Glutamatergic neuron (in vitro differentiated cells): ENCODE measurements at places on chromosomes 4 and X.

DNA sequence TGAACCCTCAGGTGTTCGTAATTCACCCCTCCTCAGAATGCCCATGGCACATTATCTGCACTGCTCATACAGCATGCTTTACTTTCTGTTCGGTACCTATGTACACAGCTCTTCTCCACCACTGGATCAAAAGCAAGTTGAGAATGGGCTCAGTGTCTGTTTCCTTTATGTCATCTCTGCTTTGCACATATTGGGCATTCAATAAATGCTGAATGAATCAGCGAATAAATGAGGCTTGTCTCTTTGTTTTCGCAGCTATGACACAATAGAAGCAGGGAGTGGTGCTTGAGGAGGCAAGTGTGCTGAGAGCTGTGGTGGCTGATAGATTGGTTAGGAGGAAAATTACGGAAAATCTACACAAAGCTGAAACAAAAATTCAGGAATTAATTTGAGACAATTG, 109.1 kb upstream of the VMA21 start:
- DNase-seq: no peak

- no peak for DNase-seq
These were observed 123.0 kb downstream of the CHRNA9 start for GRCh38 chr4:40458109-40458508.

DNA sequence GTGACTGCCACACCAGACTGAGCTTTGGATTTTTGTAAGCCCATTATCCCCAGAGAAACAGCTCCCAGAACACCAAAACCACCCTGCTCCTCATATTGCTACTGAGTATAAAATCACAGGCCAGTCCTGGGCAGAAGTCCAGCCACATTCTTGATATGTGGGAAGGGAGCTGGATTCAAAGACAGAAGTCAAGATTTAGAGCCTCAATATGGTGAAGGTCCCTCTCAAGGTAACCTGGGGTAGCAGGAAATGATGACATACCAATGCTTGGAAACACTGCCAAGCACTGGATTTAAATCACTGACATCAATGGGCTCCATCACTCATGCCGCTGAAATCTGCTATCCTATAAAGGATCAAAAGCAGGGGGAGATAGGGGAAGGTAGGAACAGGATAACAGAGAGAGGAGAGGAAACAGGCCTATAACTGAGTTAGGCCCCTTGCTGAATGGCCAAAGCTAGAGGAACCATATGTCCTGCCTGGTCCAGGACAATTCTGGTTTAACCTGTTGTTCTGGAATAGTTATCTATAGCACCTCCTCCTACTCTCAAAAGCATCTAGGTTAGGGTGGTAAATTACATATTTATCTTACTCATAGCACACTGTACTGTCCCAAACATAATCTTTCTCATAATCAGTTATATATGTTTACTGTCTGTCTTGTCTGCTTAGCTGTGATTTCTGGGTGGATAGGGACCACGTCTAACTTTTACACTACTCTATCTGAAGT, 83.7 kb upstream of the NHS start:
- no peak for DNase-seq

- DNase-seq: no peak
These were observed 91.9 kb downstream of the CHST7 start for GRCh38 chrX:46665232-46666152.

GRCh38 chr4:1139860-1140259, 26.5 kb upstream of the RNF212 start:
- DNase-seq: no peak

GRCh38 chr4:19969492-19969891, 282.2 kb upstream of the SLIT2 start:
- no peak for DNase-seq

- no peak for DNase-seq
These were observed 286.8 kb downstream of the CRLF2 start for GRCh38 chrX:925652-926061.

- no peak for DNase-seq
These were observed 29.3 kb downstream of the BEND4 start for GRCh38 chr4:42123071-42123644.

DNA sequence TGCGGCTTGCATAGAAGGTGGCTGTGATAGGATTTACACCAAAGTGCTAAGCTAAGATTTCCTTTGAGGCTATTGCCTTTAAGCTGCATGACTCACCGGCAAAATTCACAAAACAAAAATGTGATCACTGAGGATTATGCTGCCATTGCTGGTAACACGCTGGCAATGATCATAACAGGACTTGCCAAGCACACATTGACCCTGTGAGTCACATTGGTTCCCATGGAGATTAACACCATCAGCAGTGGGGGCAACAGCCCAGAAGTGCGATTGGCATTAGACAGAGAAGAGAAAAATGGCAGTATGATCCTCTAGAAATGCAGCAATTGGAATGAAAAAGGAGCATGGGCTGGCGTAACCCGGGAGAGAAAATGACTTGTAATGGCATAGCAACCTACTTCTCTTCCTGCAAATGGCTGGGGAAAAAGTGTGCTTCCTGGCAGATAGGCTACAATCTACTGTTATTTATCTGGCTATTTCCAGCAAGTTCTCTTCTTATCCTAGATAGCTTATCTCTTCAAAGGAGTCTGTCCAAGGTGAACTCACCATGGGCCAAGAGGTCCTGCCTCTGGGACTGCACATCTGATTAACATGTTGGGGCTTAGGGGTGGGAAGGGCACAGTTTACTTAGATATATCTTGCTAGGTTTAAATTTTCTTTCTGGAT, 314.2 kb upstream of the IGFBP7 start:
- DNase-seq: no peak

- DNase-seq: no peak
These were observed 73.1 kb downstream of the CPZ start for GRCh38 chr4:8665406-8666360.

- DNase-seq: no peak
These were observed 4.6 kb upstream of the ADD1 start for GRCh38 chr4:2839060-2839459.

GRCh38 chr4:94577136-94577535, 125.4 kb downstream of the PDLIM5 start:
- peak; percentile 24 for DNase-seq

DNA sequence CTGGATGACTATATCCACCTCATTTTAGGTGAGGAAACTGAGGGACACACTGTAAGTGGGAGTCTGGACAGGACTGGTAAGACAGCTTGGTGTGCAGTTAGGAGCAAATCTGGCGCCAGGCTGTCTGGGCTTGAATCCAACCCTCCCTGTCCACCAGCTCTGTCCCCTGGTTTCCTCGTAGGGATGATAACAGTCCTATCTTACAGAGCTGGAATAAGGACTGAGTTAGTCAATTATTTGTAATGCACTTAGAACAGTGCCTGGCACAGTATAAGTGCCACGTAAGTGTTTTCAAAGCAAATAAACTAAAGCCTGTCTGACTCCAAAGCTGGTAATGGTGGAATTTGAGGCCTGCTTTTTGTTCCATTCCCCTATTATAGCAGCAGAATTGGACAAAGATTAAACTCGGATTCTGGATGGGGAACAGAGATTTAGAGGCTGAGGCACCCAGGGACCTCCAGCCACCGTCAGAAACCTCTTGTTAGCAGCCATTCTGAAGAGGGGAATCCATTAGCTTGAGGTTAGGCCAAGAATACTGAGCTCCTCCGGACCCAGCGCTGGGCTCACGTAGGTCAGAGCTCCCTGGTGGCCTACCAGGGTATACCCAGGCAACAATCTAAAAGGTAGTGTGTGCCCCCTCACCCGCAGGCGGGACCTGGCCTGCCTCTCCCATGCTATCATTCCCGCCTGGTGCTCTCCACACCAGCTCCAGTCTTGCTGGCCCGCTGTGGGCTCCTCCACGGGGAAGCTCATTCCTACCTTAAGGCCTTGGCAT, 102.1 kb downstream of the UCHL1 start:
- DNase-seq: peak; percentile 28

- DNase-seq: no peak
These were observed 454.4 kb upstream of the ATOH1 start for GRCh38 chr4:93373893-93374860.

- no peak for DNase-seq
These were observed 27.6 kb downstream of the CYLC1 start for GRCh38 chrX:83888585-83888984.

DNA sequence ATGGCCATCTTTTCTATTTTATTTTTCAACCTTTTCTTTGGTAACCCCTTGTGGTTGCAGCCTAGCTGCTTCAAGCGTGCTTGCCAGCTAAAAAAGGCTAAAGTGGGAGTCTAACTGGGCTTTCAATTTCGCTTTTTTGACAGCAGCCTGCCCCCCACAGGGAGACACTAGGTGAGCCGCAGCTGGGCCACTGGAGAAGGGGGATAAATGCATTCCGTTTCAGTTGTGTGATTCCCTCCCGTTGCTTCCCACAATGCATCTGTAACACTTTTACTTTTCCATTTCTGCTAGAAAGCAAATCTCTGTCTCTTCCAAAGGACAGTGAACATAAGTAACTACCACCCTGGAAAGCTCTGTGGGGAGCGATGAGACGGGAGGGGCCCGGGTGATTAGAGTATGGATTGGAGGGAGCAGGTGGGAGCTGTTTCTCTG, 86.3 kb upstream of the RAPGEF2 start:
- peak; percentile 41 for DNase-seq
